ENCODE measurements at places on chromosomes 2 and 18.

- H3K36me3 ChIP-seq = no peaks in the 10 kb centered on the region
- peaks cover 59% of the 10 kb centered on the region for H3K4me1 ChIP-seq
- H3K27ac ChIP-seq = no peak overlapping the region
- H3K4me3 ChIP-seq = no peak overlapping the region
- DNase-seq = no peak
Measured at GRCh38 chr2:55106148-55106547, 55.9 kb upstream of the RTN4 start.

DNA sequence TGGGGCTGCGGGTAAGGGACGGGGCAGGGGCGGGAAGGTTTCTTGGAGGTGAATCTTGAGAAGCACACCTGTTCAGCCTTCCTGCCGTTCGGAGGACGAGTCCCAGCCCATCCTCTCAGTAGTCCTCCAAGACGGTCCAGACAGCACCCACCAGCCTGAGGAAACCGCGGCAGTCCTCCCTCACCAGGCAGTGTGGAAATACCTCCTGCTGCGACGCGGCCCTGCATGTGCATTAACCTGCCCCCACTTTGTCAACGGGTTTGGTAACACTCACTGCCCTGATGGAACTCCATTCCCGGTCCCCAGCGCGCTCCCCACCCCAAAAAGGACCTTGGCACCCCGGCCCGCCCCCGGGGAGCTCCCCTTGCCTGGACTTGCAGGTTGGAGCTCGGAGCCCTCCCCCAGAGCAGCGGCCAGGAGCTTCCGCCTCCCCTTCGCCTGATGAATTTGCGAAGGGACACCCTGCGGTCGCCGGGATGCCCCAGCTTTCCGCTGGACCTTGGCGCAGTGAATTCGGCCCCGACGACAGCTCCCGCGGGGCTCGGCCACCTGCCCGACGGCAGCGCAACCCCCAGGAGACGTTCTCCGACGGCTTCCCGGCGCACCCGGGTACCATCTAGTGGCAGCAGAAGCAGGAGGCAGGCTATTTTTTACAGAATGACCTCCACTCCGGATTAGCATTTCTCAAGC lies 31.5 kb downstream of the ACVR1C start:
- no peaks in the 10 kb centered on the region for H3K36me3 ChIP-seq
- no peak overlapping the region for H3K4me3 ChIP-seq
- H3K4me1 ChIP-seq = no peaks in the 10 kb centered on the region
- no peak for DNase-seq

- no peak overlapping the region for H3K27ac ChIP-seq
- no peaks in the 10 kb centered on the region for H3K36me3 ChIP-seq
- no peak overlapping the region for H3K4me3 ChIP-seq
Measured at GRCh38 chr18:36578871-36579710, 249.7 kb downstream of the TPGS2 start.

- no peaks in the 10 kb centered on the region for H3K27me3 ChIP-seq
- H3K4me3 ChIP-seq = no peak overlapping the region
- peaks cover 27% of the 10 kb centered on the region for H3K36me3 ChIP-seq
- H3K27ac ChIP-seq = no peak overlapping the region
- H3K4me1 ChIP-seq = peaks cover 29% of the 10 kb centered on the region
Measured at GRCh38 chr2:105747254-105747894, 2.7 kb downstream of the NCK2 start.

GRCh38 chr18:62125702-62126101 lies 61.2 kb downstream of the PIGN start:
- H3K4me3 ChIP-seq = no peak overlapping the region
- DNase-seq = no peak
- no peaks in the 10 kb centered on the region for H3K36me3 ChIP-seq
- H3K27me3 ChIP-seq = no peaks in the 10 kb centered on the region
- no peak overlapping the region for H3K27ac ChIP-seq

All from SJSA1 (cell line).